ENCODE measurements at places on chromosomes 1 and 21.

DNA sequence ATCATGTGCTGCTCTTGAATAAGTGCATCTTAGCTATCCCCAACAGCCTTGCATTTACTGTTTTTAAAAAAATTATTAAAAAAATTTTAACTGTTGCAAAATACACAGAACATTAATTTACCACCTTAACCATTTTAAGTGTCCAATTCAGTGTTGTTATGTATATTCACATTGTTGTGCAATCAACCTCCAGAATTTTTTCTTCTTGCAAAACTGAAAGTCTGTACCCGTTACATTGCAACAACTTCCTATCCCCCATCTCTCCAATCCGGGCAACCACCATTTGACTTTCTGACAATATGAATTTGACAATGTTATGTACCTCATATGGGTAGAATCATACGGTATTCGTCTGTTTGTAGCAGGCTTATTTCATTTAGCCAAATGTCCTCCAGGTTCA is 83.1 kb downstream of the FMN2 start:
- DNase-seq: no peak

DNA sequence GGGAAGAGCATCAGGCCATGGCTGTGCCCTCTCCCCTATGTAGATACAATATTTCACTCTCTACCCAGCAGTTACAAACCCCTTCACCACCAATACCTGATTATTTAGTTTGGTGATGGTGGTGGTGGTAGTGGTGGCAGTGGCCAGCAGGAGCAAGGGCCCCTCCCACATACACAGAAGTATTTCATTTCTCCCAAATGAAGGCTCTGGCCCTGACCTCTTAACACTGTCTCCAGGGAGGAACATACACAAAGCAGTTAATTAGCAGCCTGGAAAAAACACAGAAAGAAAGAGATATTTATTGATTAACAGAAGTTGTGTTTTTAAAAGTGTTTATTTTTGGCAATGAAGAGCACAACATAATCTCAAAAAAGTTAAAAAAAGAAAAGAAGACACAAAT is 212.7 kb upstream of the SAMSN1 start:
- no peak for DNase-seq

GRCh38 chr1:173056365-173056764 is 5.6 kb upstream of the TNFSF18 start:
- no peak for DNase-seq

- no peak for DNase-seq
These were observed 29.6 kb downstream of the DISP1 start for GRCh38 chr1:222844411-222844779.

- no peak for DNase-seq
These were observed 61.1 kb upstream of the LAPTM5 start for GRCh38 chr1:30818568-30819243.

DNA sequence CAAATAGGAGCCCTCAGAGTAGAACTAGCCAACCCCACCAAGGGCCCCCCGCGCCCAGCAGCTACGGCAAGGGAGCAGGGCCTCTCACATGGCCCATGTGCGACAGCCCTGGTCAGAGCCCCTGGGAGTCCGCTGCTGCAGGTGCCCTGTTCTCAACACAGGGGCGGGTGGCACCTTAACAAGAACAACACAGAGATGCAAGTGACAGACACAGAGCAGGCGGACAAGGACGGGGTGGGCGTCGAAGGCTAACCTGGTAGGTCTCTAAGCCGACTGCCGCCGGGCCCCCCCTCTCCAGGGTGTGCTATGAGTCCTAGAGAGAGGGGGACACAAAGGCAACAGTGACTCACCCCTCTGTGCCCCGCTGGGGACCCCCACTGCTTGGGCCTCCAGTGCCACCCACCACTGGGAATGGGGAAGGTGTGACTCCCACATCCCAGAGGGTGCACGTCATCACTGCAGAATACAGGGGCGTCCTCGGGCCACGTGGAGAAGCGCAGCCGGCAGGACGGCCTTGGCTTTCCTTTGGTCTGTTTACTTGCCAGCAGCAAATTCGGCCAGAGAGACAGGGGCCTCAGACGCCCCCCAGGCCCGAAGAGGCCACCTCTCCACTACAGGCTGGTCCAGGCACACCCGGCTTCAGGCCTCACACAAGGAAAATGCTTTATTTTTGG is 44.8 kb downstream of the PRDM15 start:
- no peak for DNase-seq

DNA sequence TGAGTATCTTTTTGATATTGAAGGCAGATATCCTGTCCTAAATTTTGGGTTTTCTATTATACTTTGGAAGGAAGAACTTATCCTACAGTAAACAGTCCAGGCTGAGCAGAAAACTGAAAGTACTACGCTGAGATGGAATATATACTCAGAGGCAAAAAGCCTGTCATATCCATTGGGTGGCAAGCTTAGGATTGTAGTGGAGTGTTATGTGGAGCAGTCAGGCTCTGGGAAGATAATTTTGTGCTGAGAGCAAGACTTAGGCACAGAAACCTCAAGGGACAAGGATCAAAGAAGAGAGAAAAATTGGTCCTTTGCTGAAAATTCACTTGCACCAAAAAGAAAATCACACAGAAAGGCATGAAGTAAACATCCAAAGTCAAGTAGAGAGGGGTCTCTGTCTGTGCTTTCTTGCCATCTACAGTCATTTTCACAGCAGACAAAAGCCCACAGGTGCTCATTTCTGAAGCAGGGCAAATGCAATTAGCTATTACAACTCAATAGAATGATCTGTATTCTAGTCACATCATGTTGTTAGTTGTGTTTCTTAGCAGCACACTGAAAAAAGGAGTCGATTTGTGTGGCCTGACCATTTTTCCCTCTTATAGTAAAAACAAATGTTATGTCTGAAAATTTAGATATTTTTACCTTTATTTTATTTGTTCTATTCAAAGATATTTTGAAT is 38.5 kb downstream of the CRB1 start:
- no peak for DNase-seq

DNA sequence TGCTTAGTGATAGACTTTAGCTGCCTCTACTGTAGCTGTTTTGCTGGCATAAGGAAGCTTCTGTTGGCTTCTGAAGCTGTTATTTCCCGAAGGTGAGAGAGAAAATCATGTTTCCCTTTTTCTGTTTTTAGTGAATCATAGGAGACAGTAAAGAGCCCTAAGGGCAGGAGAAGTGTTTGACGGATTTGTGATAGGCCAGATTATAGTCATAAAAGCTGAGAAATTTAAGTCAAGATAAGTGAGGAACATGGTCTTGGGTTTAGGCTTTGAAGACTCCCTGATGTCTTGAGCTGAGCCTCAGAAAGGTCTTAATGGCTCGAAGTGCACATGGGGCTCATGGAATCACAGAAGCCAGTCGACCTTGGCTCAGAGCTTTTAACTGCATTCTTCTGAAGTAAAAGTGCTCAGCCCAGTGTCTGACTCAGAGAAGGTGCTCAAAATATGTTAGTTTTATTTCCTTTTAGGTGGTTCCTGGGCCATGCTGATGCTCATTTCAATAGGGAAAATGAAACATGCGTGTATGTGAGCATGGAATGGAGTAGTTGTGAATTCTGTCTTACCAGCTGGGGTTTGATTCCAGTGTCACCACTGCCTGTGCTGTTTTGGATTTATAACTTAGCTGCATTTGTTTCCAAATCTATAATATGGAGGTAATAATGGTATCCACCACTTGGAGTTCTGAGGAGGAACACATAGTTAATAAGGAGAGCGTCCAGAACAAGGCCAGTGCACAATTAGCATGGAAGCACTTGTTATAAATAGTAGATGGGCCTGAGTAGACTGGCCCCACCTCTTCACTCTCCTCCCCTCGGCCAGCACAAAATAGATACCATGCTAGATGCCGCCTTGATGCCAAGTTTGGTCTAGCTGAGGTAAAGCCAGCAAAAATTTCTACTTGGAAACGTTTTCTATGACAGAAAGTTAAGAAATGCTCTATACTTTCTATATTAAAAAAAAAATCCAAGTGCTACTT is 99.2 kb downstream of the C1orf21 start:
- no peak for DNase-seq

DNA sequence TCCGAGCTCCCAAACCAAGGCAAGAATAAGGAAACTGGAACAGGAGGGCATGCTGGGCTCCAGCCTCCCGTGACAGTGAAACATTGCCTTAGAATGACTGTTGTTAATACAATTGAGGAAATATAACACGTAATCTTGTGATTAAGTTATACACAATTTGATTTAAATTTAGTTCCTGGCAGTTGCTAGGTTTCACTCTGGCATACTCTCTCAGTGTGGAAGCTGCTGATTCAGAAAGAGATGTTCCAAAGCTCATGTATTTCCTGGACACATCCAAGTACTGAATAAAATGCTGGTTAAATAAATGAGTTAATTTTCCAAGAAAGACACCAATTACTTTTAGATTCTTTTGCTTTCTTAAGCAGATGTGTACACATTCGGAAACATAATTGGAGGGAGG is 176.1 kb downstream of the GRIK1 start:
- no peak for DNase-seq

DNA sequence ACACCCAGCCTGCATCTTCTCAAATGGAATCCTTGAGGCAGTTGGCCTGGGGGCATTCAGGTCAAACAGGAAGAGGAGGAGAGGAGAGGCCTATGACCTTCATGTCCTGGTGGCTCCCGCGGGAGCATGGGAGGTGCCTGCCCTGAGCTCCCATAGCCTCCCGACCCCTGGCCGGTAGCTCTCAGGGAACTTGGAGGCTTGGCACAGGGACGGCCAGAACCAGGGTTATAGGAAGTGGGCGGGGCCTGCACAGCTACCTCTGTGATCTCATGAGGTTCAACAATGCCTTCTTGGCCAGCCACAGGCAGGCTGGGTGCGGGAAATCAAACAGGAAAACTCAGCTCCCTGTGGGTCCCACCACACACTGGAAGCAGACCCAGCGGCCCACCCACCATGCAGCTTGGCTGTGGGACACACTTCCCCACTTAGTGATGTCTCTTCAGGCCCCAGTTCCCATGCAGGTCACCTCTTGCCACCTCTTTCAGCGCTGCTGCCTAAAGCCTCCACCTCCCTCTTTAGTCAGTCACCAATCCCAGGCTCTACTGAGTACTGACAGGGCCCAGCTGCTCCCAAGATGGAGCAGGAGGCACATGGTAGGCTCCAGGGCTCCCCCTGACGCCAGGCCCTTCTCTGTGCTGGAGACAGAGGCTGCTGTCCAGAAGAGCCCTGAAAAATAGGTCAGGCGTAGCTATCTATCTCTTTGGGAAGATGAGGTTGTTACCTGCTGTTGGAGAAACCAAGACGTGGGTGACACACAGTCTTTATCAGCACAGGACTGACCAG is at the start of gene SLFNL1:
Gene SLFNL1 (minus strand): TSS at position 200 of the 783 bp plus-strand sequence. CDS start 1,065 bp downstream, outside the sequence.
- DNase-seq: no peak

DNA sequence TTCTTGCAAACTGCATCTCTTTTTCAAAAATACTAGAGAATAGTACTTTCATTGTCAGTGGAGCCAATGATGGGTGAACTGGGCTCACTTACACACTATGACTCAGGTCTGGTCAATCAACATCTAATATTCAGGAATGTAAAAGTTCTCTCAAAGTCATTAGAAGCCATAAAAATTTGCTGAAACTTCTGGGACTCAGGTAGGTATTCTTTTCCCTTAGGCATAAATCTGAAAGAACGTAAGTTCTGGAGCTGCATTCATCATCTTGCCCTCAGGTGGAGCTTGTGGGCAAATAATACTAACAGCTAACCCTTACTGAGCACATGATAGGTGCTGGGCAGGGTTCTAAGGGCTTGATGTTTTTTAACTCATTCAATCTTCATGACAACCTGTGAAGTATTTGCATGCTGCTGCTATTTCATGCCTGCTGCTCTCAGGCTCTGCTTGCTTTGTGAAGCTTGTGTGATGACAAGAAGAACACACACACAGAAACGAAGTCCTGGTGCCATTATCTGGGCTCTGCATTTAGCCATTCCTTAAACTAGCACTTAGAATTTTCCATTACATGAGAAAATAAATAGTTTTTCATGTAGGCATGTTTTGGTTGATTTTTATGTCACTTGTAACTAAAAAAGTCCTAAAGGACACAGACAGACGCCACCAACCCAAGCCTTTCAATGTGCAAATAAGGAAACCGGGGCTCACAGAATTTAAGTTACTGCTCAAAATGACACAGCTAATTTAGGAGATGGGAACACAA is 394.2 kb upstream of the LYPLAL1 start:
- DNase-seq: no peak

DNA sequence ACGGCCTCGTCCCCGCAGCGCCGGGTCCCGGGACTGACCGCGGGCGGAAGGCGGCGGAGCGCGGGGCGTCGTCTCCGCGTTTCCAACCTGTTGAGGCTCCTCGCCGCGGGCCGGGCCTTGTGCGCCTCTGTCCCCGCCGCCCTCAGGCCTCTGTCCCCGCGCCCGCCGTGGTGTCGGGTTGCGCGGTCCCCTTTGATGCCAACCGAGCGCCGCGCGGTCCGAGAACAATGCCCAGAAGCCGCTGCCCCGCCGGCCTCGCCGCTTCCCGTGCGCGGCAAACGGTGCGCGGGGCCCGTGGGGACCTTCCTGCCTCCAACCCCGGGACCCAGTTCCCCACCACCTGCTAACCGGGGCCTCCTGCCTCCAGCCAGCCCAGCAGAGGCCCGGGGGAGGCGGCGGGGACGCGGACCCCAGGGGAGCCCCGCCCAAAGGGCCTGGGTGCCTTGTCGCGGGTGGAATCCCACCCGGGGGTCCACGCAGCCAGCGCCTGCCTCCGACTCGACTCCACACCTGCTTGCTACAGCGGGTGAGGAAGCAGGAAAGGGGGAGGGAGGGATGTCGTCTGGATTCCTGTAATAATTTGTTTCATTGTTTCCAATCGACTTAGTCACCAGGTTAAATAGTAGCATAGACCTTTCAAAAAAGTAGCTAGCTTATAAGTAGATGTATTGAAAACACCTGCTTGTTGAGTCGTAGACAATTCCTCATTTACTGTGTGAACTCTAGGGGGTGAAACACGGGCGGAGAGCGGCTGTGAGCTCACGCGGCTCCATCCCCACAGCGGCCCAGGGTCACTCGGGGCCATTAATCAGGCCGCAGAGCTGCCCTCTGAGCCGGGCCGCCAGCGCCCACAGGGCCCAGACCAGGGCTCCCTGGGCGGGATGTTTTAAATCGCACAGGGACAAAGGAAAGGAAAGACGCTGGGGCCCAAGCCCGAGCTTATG is 1.1 kb downstream of the COL18A1 start:
- no peak for DNase-seq

Measured in stimulated activated naive CD4-positive, alpha-beta T cell treated with Interleukin-2 at 50 U/mL for 16 hours (primary cell).